Activated gamma-delta T cell (primary cell): ENCODE measurements at places on chromosomes 11 and 22.

GRCh38 chr11:68867066-68867465, 25.4 kb upstream of the CPT1A start:
- no peak for DNase-seq

GRCh38 chr22:49629586-49630447, 197.9 kb downstream of the BRD1 start:
- DNase-seq, result no peak

DNA sequence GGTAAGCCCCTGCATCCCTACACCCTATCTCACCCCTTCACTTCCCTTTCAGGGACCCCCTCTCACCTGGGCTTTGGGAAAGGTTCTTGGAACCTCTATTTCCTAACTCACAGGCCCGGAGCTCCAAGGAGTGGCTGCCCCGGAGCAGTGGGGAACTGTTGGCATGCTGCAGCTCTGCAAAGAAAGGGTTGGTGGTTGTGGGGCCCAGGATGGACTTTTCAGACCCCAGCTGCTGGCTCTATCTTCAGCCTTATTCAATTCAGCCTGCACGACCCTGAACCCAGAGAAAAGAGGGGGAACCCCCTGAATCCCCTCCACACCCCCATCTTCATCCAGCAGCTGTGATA, 10.0 kb downstream of the ROBO4 start:
- no peak for DNase-seq

DNA sequence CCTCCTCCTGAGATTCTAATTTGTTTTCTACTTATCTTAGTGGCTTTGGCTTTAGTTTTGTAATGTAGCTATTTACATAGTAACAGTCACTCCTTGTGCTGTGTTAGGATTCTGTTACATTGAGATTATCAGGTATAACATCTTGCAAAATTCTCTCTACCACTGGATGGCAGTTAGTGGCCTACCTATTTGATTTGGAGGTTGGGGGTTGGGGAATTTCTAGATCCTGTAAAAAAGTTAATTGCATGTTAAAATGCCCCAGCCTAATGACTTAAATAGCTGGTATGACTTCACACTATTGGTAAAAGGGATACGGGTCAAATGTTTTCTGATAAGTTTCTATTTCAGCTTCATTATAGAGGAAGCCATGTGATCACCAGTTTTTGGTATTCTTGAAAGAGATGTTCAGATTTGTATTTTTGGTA, 2.8 kb downstream of the GRK3 start:
- DNase-seq, result no peak

GRCh38 chr11:7020183-7020917, at the start of the genes NLRP14 and ZNF214:
TSS of gene NLRP14 (plus strand) at chr11:7020479. CDS start at chr11:7038587, 18,108 bp downstream.
TSS of gene ZNF214 (minus strand) at chr11:7020346. CDS start at chr11:7002835, 17,511 bp downstream.
- DNase-seq, result no peak

- DNase-seq, result no peak
Measured at GRCh38 chr22:41781507-41781906, 19.0 kb upstream of the CCDC134 start.

DNA sequence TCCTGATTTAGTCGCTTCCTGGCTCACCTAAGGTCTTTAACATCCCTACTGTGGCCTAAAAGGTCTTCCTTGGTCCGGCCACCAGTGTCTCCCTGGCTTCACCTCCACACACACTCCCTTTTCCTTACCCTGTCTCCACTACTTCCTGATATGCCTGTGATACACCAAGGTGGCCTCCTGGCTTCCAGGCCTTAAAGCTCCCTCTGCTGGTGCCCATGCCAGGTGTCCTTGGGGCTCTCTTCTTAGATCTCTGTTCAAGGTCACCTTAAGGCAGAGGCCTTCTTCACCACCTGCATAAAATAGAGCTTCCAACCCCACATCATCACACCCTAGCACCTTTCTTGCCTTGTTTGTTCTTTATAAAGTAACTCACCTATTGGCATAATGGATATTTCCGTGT, 787.7 kb downstream of the NTM start:
- no peak for DNase-seq

DNA sequence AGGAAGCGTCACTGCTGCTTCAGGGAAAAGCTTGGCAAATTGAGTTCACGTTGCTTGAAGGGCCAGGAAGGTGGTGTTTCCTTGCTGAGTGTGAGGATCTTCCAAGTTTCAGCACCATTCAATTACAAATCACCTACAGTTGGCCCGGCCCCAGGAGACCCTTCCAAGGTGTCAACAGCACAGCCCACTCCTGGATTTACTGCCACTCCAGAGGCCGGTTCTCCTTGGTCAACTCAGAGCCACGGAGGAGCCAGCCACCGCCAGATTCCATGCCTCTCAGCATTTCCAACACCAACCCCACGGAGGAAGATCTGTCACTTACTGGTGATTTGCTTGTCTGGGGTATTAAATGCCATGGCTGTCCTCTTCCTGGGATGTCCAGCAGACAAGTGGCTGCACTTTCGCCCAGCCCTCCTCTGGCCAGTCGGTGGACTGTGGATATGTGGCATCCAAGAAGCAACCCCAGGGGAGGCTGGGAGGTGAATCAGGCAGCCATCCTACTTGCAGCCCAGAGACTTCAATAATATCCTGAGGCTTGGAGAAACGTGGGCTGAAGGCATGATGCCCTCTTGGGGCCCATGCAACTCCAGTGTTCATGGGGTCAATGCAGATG, 74.1 kb upstream of the SHANK2 start:
- no peak for DNase-seq

DNA sequence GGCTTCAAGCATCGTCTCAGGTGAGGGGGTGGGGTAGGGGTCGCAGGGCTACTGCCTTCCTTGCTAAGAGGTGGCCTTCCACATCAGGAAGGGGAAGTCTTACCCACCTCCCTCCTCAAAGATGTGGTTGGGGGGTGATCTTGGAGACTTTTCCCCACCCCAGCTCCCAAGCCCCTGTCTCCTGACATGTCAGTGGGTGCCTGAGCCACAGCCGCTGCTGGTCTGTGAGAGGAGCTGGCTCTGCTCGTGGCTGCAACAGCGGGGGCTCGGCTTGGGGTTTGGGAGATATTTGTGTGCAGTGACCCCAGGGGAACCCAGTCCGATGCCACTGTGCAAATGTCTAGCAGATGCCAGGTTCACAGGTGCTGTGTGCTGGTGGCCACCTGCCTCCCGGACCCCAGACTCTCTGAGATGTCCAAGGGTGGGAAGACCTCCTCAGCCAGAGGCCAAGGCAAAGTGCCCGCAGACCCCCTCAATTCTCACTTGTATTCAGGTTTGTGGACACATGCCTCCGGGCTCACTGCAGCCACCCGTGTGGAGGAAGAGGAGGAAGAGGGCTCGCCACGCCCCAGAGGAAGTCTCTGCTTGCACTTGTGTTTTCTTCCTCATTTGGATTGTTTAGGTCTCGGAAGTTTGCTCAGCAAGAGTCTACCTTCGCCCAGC, 1.9 kb downstream of the KCNQ1 start:
- DNase-seq, result no peak
